GM23248 (cell line): ENCODE measurements at places on chromosomes 1 and 21.

GRCh38 chr1:218942431-218942830 is 231.2 kb upstream of the LYPLAL1 start:
- peak; percentile 53 for DNase-seq

DNA sequence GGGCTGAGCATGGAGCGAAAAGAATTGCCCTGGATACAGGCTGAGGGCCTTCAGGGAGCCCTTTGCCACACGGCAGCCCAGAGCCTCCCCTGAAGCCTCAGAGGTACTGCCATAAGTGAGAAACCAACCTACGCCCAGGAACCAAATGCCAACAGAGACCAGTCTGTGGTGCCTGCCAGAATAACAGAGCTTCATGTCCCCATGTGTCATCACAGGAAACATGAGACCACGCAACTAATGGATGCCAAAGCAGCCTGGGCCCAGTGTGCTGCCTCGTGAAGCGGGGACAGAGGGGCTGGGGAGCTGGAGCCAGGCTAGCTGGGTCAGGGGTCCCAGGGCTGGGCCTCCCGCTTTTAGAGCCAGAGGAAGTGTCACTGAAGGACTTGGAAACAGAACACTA is 18.7 kb upstream of the STUM start:
- no peak for DNase-seq

DNA sequence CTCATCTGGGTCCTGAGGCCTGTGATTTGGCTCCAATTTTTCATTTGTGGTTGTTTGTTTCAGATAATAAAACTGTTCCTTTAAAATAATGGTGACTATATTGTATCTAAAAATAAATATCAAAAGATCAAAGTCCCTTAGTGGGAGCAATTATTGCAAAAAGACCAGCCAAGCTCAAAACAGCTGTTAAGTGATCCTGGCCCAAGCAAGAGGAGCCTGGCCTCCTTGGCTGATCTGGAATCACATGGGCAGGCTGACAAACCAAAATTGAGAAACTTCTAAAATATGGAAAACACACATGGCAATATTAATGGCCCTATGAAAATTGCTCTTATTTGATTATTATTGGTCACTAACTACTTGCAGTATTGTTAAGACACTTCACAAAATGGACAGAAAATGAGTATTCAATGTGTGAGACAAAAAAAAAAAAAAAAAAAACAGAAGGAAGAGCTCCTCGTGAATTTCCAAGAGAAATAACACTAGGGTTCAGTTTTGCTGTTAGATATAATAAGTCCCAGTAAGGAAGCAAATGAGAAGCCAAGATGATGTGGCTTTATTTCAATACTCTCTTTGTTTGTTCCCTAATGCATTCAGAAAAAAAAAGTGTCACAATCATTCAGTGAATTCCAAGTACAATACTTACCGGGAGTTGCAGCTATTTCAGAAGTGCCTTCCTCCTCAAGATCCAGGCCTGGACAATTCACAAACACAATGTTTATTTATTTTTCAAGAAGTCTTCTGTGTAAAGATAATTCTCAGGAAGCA is 105.1 kb downstream of the SEC16B start:
- DNase-seq, result no peak

- no peak for DNase-seq
Measured at GRCh38 chr1:204201348-204202040, 5.2 kb upstream of the KISS1 start.

DNA sequence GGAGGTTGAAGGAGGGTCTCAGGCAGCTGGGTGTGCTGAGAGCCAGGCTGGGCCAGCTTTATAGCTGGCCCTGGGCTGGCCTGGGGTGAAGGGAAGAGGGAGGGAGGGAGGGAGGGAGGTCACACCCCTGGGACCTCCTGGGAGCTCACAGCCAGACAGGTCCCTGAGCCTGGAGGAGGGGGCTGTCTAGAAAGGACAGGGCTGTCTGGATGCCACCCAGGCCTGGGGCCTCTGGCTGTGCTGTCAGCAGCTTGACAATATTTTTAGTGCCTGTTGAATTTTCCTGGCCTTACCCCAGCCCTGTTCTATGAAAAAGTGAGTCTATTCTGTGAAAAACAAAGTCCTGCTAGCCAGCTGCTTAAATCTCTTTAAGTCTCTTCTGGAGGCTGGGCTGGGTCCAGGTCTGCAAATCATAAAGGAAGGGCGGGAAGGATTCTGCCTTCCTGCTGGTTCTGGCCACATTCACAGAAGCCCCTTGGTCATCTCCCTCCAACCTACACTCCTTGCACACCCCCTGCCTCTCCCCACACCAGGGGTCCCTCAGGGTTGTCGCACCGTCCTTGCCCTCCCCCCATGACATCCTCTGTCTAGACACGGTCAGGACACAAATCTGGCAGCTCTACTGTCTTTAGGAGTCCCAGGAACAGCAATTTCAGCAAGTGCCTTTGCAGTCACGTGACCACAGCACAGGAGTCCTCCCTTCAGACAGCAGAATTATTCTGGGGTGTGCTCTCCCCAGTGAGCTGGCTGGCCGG is at the start of gene LEFTY2:
TSS of gene LEFTY2 (minus strand) at position 34 of the 755 bp plus-strand sequence. CDS start 80 bp downstream, outside the sequence.
- peak; percentile 19 for DNase-seq

DNA sequence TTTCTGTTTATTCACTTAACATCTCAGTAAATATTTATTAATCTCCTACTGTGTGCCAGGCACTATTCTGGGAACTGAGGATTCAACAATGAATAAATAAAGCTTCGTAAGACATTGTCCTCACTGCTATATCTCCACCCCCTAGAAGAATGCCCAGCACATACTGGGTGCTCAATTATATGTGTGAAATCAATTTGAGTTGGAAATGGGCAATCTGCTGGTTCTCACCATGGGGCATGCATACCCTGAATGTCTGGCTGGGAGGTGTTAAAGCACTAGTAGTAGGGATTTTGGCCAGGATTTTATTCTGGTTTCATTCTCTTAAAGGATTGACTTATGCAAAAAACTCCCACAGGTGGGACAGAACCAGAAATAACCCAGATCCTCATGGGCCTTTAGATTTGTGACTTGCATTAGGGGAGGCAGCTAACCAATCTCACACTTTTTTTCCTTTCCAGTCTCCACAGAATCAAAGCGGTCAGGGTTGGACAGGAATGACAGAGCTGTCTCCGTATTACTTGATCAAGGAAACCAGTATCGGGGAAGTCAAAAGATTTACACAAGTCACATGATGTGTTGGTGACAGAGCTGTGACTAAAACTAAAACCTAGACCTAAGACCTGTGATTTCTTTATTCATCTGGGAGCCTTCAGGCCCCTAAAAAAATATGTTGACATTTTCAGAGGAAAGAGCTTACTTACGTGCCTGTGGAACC is 12.8 kb downstream of the GFI1 start:
- no peak for DNase-seq

DNA sequence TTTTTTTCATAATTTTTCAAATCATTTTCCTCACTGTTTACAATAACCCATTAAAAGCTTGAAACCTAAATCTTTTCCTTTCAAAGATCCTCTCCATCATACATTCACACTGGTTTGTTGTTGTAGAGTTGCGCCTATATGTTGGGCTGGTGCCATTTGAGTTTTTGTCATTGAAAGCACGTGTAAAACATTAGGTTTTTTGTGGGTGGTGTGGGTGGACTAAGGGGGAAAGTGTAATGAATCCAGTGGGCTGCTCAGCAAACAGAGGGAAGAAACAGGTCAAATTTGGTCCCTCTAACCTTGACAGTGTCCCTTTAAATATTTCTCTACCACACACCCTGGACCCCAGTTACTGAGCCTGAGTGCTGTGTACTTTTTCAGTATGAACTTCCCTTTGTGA is 46.8 kb downstream of the KDM1A start:
- DNase-seq, result no peak

- DNase-seq, result no peak
Measured at GRCh38 chr1:53593758-53594380, 134.7 kb downstream of the DMRTB1 start.

- no peak for DNase-seq
Measured at GRCh38 chr21:46425571-46425970, 33.1 kb upstream of the DIP2A start.

DNA sequence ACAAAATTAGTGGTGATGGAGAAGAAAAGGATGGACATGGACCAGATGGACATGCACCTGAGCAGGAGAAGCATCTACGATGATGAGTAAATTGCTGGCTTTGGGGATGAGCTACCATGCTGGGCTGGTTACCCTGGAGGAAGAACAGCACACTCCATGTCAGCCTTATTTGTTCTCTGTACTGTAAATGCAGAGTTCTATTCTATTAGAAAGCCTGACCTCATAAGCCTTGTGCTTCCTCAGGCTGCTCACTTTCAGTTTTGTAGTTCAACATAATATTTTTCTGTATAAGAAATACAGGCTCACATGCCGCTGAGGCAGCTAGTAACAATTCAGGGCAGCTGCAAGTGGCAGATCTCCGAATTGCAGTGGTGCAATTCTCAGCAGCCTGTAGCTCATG is 249.6 kb downstream of the PLA2G4A start:
- DNase-seq, result no peak

DNA sequence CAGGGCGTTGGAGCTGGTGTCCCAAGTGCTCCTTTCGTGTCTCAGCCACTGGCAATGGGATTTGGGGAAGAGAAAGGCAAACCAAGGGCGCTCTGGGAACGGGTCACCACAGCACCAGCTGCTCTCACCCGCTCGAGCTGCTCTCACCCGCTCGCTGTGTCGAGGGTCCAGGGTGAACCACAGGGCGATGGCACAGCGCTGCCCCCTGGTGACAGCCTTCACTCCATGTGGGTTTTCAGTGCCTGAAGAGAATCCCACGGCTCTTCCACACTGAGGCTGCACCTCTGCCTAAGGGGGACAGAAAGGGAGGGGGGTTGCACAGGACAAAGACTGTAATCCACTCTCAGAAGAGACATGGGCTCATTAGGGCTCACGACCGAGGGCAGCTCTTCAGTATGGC is 7.1 kb upstream of the CLDN19 start:
- DNase-seq, result peak; percentile 33

GRCh38 chr1:59162665-59163064 is 134.2 kb upstream of the FGGY start:
- peak; percentile 40 for DNase-seq

DNA sequence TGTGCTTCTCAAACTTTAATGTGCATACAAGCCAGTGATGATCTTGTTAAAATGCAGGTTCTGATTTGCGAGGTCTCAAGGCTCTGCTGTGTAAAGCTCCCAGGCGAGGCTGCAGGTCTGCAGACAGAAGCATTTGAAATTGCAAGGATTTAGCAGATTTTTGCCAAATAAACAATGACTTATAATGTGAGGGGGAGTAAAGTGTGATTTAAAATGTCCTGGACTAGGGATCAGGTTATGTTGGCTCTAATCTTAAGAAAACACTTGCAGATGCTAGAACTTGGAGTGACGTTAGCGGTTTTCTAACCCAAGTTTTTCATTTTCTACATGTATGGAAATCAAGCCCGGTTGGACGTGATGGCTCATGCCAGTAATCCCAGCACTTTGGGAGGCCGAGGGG is 16.2 kb upstream of the ACTN2 start:
- no peak for DNase-seq

DNA sequence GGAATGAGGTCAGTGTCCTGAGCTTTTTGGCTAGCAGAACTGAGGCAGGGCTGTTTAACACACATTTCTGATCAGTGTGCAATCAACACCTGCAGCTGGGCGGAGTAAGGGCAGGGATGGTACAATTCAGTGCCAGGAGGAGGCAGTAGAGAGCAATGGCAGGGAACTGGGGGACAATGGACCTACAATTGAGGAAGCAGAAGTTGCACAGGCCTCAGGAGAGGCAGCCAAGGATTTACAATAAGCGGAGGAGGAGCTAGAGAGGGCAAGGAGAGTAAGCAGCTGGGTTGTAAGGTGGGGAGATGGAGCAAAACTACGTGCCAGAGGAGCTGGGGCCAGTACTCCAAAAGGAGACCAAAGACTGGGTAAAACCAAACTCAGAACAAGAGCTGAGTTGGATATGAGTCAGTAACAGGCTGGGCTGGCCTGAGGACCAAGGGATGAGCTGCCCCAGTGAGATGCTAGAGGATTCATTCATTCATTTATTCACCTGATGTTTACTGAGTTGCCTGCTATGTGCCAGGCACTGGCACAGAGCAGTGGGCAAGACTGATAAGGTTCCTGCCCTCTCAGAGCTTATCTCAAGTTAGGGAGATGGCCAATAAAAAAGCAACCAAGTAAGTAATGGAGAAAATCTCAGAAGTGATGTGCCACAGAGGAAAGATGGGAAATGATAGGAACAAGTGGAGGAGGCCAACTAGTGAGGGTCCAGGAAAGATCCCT is 10.4 kb upstream of the GALE start:
- peak; percentile 50 for DNase-seq

DNA sequence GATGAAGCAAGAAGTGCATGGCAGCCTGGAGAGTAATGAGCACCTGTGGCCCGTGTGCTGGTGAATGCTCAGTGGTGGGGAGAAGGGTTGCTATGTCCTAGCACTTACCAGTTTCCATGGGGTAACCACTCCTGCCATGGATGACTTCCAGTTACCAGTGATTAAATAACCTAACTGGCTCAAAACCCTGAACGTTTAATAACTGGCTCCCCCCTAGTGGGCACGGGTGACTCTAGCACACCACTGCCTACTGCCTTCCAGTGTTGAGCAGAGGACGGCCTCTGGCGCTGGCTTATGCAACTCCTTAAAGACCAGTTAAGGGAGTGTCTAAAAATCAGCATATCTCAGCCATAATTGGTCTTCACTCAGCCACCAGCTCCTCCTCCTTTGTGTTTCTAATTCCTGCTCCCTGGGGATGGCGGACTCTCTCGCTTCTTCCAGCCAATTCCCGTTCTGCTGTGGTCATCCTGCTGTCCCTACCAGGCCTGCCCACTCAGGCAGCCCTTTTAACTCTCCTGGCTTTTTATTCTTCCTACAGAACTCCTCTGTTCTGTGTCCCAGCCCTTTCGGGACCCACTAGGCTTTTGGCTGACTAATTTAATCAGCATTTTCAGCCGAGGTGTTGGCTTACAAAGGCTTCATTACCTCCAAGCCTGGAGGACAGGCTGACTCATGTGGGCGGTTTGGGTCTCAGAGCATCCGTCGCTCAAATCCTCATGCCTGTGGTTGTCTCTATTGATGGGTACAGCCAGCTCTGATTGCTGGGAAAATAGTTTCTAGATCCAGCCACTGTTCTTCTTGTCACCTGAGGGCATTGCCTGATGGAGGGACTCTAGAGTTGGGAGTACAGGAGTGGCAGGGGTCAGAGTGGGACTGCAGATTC is 332.4 kb downstream of the CAMTA1 start:
- peak; percentile 95 for DNase-seq

- peak; percentile 86 for DNase-seq
Measured at GRCh38 chr1:22861764-22862440, 110.8 kb downstream of the LACTBL1 start.

- no peak for DNase-seq
Measured at GRCh38 chr21:24729568-24729967, 877.7 kb downstream of the MRPL39 start.

DNA sequence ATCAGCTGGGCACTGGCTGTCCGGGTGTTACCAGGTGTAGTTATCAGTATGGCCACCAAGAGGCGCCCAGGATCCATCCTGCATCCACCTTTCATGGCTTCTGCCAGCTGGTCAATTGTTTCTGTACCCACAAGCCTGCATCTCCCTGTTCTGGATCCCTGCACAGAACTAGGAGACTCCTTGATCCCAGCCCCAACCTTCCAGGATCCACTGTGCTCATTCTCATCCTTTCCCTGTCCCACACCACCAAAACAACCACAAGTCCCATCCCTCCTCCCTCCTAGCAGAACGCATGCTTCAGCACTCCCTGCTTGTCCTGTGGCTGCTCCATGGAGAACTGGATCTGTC is 27.2 kb upstream of the FOXE3 start:
- DNase-seq, result peak; percentile 81

- DNase-seq, result peak; percentile 92
Measured at GRCh38 chr1:150149271-150150132, at the start of gene PLEKHO1. Gene PLEKHO1, plus strand, starts transcription at chr1:150149916. Its CDS starts 342 bp downstream, at chr1:150150258.
